ENCODE measurements at places on chromosomes 13 and 19. TPM values are rescaled to one million over a fixed set of nuclear protein-coding genes. Genes with fewer than 3 reads are reported as not detected.

GRCh38 chr13:77928909-77929308 lies 10.3 kb upstream of the EDNRB start:
- DNase-seq: no peak

DNA sequence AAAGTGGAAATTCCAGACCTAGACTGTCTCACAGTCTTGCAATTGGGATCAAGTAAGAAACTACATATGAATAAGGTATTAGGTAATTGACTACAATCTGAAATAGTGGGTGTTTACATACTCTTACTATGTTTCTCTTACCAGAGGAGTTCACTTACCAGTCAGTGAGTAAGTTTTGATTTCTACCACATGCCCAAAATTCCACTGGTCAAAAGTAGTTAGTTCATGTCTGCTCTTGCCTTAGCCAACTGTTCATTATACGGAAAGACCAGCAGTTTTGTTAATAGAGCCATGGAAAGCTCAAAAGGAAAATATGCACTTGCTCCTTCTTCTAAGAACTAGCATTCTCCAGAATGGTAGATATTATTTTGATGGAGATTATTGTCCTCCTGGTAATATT lies 490.8 kb downstream of the RFC3 start:
- DNase-seq: no peak

GRCh38 chr19:18173054-18173571 lies 500 bp upstream of the IFI30 start:
- DNase-seq: no peak

DNA sequence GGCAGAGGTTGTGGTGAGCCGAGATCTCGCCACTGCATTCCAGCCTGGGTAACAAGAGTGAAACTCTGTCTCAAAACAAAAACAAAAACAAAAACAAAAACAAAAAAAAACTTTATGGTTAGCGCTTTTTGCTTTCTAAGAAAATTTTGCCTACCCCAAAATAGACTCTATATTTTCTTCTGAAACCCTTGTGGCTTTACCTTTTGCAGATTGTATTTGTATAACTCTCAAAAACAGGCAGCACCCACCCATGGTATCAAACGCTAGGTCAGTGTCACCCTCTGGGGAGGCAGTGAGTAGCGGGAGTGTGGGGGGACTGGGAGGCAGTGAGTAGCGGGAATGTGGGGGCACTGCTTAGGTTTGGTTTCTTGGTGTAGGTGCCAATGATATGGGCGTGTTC lies 7.5 kb upstream of the SLC39A3 start:
- DNase-seq: no peak

GRCh38 chr19:50705422-50706019 lies 14.1 kb downstream of the SHANK1 start:
- DNase-seq: peak; percentile 55

GRCh38 chr19:28868836-28869235 lies 344.1 kb downstream of the UQCRFS1 start:
- no peak for DNase-seq

GRCh38 chr13:27632214-27632613 lies 10.5 kb downstream of the POLR1D start:
- no peak for DNase-seq

- no peak for DNase-seq
Measured at GRCh38 chr13:44434766-44435141, 61.1 kb downstream of the SERP2 start.

DNA sequence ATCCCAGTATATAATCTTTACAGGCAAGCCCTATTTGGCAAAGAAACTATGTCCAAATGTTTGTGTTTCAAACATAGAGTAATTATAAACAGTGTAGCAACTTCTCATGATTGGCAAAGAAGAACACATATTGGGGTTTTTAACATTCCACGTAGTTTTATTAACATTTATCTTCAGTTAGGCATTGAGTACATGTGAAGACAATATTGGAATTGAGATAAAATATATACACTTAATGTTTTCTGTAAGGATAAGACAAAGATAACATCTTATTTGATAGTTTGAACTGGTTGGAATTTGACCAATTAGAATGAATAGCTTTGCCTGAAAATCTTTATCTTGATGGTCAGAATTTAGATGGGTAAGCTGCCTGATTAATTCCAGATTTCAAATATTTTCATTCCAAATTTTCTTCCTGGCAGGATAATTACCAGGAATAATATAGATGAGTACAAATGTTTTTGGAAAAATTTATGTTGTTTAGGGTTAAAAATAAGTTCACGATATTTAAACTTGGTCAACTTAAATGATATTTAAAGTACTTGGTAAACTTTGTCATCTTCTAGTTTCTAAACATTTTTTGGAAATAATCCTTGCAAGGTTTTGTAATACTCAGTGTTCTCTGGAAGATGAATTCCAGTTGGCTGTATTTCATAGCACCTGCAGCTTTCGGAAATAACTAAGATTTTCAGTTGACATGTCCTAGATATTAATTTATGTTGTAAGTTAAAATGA lies 536.5 kb upstream of the SPRY2 start:
- DNase-seq: no peak

DNA sequence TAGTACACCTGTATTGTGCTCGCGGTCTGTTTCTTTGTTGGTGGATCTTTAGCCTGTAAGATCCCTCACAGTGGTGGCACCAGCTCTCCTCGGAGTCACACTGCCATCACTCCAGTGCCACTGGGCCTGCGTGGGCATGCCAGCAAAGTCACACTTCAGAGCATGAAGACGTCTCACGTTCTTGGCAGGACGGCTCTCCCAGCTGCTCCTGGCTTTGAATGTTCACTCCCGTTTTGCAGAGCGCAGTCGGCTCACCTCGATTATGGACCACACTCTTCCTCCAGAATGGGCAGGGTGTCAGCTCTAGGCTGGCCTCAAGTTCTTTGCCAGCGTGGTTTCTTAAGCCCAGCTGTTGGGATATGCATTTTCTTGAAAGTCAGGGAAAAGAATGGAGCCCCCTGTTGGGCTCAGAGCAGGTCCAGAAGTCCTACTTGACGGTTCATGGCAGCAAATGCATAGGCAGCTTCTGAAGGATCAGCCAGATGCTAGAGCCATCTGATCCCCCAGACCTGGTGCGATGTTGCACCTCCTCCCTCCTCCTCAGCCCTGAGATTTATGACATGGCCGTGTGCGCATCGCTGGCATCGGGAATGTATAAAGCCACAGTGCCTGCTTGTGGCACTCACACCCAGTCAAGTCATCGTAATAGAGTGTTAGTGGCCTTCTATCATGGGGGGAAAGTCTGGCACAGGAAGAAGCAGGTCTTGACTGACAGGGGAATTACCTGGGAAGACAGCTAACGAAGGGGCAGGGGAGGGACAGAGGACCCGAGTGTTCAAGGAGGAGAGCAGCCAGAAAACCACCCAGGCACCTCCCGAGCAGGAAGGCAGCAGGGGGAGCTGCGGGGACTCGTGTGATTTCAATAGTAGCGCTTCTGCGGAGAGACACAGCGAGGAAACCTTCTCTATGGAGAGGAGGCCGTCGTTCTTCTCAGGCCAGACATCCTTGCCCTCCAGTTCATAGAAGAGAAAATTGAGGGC lies 40.2 kb upstream of the NPAS1 start:
- no peak for DNase-seq

- DNase-seq: no peak
Measured at GRCh38 chr13:102845289-102845629, 573 bp upstream of the ERCC5 start.

DNA sequence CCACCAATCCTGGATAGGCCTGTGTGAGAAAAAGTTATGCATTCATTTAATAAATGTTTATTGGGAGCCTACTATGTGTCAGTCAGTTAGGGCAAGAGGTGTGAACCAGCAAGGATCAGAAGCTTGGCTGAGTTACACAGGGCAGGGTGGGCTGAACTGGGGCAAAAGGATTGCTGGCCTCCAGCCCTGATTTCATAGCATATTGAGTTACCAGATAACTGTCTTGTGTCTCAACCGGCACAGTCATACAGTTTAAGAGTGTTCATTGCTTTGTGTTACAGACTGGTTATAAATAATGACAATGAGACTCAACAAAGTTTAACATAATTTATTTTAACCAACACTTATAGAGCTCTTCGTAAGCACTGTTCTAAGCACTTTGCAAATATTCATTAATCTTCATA lies 253.8 kb downstream of the DLEU7 start:
- no peak for DNase-seq

DNA sequence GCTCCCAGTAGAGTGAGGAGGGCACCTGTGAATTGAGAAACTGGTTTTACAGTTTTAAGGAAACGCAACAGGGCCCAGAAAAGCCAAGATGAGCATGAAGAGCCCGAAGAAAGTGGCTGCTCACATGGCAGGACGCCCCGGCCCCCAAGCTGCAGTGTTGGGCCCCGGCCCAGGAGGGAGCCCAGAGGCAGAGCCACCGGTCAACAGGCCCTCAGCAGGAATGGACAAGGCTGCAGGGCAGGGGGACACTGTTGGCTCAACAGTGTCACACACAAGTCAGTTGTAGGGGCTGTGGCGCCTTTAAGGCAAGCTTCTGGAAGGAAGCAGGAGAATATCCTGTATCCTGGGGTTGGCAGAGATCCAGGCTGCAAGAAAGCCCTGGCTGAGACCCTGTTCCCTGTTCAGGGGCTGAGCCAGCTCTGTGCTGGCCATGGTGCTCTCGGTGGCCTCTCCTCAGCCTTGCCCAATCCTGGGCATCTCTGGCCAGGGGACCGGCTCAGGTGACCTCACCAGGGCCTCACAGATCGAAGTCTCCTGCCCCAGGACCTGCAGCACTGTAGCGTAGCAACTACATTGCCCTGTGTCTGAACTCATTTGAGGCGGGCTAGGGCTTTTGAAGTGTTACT lies 28.0 kb downstream of the UPF1 start:
- no peak for DNase-seq

- no peak for DNase-seq
Measured at GRCh38 chr19:31306006-31306753, 43.1 kb downstream of the TSHZ3 start.

- DNase-seq: peak; percentile 81
Measured at GRCh38 chr19:49672131-49672919, 4.7 kb upstream of the PRMT1 start.

DNA sequence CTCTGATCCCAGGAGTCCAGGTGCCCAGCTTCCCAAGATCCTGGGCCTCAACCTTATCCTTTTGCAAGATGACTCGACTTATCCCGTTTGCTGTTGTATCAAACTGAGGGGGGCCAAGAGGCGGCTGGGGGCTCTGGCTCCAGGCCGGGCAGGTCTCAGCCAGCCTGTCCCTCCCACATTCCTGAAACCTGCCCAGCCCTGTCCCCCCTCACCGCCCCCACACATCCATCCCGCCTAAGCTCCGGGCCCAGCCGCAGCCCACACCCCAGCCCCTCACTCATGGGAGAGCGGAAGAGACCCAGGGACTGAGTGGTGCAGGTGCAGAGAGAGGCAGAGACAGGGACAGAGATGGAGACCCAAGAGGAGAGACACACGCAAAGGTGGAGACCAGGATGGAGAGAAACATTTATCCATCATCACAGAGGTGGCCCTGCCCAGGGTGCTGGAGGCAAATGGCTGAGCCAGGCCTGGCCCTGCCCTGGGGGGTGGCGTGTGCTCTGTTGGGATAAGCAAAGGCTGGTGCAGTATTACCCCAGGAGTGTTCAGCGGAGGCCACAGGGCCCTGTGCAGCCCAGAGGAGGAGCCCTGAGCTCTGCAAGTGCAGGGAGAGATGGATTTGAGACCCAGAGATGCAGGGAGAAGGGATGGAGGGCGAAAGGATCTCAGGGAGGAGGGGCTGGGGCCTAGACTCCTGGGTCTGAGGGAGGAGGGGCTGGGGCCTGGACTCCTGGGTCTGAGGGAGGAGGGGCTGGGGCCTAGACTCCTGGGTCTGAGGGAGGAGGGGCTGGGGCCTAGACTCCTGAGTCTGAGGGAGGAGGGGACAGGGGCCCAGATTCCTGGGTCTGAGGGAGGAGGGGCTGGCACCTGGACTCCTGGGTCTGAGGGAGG lies 1.6 kb downstream of the BCAM start:
- DNase-seq: no peak

- DNase-seq: no peak
Measured at GRCh38 chr13:97588993-97589392, 155.0 kb downstream of the RAP2A start.

DNA sequence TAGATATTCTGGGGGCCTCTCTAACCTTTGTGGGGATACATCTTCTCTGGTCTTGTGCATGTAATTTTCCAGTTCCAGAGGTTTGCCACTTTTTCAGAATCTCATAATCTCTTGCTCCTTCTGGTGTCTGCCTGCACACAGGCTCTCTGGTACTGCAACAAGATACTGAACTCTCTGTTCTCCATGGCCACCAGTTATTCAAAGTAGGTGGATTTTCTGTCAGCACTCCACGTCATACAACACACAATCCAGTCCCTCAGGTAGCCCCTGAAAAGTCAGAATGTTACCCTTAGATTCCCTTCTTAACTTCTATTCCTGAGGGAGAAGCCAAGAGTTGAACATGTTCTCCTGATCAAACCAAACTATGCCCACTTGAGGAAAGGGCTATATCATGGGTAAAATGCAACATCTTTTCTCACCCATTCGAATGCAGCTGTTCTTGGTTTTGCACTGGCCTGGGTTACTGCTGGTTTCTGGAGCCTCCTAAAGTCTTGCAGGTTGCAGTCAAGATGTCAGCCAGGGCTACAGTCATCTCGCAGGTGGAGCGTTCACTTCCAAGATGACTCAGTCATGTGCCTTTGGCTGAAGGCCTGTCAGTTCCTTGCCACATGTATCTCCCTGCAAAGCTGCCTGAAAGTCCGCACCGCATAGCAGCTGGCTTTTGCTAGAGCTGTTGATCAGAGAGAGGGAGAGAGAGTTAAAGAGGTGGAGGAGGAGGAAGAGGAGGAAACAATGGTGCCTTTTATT lies 57.7 kb upstream of the TUBA3C start:
- no peak for DNase-seq

DNA sequence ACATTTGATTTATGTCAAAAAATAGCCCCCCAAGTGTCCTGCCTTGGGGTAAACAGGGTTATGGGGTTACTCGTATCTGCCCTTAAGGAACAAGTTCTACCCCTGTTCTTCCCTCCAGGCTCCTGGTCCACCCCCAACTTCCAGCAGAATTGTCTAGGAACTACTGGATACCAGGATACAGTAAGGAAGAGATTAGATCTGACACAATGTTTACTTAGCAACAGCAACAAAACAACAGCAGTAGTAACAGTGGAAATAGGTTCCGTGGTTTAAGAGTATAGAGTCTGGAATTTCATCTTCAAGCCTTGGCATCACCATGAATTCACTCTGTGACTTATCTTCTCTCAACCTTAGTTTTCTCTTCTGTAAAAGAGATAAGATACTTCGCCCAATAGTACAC lies 1.7 kb upstream of the FAM98C start:
- DNase-seq: no peak

DNA sequence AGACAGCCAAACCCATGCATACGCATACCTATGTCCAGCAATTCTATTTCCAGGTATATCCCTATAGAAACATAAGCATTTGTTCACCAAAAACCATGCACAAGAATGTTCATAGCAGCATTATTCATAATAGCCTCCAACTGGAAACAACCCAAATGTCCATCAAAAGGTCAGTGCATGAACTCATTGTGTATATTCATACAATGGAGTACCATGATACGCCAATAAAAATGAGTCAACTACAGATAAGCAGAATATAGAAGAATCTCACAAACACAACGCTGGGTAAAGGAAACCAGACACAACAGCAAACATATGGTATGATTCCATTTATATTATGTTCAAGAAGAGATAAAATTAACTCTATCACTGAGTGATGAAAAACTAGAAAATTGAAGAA lies 23.8 kb downstream of the DEDD2 start:
- DNase-seq: no peak

PRKCG gene
- total RNA-seq: not detected

CFAP97D2 gene
- not detected for total RNA-seq

LHB gene
- total RNA-seq: not detected

ZNF229 gene
- 0.41 TPM for total RNA-seq

ICAM4 gene
- total RNA-seq: 0.99 TPM

LILRA5 gene
- total RNA-seq: not detected

ZNF28 gene
- total RNA-seq: 18.6 TPM

MLNR gene
- not detected for total RNA-seq

MYO1F gene
- total RNA-seq: 250 TPM

CYP2A6 gene
- not detected for total RNA-seq

NKG7 gene
- total RNA-seq: 852 TPM

Measured in activated CD8-positive, alpha-beta memory T cell treated with anti-CD3 and anti-CD28 coated beads, Interleukin-2, amount 10 ng/mL, durations not matched to agents 7 days and 5 days (primary cell).